ENCODE measurements at places on chromosomes 6 and 20. TPM values are rescaled to one million over a fixed set of nuclear protein-coding genes. Genes with fewer than 3 reads are reported as not detected.

GRCh38 chr6:90894285-90895130, 307.6 kb upstream of the MAP3K7 start:
- DNase-seq, result no peak

The XKR7 gene
- under 0.01 TPM for total RNA-seq

DNA sequence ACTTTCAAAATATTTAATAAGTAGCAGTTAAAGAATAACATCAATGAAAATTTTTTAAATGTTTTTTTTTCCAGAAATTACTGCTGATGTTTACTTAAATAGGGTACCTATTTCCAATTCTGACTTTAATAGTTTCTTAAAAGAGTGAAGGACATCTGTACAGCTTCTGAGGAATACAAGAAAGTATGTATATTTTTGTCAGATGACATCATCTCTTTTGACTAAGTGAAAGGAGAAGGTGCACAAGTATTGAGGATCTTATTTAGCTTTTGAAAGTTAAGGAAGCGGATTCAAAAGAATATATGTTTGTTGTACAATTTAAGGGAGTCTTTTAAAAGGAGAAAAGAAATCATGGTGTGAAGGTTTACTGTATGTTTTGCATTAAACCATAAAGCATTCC, 90.0 kb upstream of the SLC35B3 start:
- no peak for DNase-seq

The PDE10A gene
- not detected for total RNA-seq

The NKX2-4 gene
- total RNA-seq, result not detected

- no peak for DNase-seq
These were observed 432.7 kb downstream of the TFAP2A start for GRCh38 chr6:9982215-9982614.

Measured in Karpas-422 (cell line).